NCI-H2227 treated with DMSO at 0.1 percent for 48 hours (cell line): ENCODE measurements at places on chromosomes 3 and 15.

DNA sequence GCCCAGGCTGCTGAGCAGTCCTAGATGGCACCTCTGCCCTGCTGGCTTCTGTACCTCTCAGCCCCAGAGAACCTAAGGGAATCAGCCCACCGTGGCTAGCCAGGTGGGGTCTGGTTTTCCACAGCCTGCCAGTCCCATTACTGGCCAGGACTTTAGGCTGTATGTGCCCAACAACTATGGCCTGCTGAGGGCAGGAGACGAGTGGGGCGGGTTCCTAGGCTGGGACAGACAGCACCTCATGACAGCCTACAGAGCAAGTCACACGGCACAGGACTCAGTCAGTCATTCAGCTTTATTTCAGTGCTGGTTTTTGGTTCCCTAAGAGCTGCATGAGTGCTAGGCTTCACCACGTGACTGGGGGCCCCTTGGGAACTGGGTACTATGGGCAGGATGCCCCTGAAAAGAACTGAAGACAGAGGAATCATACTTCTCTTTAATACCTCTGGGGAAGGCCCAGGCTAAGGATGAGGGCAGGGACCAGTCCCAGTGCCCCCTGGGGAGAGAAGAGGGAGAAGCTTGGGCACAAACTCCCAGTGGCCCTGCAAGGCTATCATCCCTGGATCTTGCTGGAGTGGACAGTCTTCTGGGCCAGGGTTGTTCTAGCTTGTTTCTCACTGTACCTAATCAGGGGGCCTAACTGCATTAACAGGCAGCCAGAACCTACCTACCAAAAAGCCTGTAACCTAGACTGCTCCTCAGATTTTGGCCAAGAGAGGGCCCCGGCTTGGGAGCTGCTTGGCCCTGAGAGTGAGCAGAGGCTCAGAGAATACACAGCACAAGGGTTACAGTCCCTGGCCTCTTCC is 14.8 kb downstream of the CLK3 start:
- DNase-seq, result no peak

- no peak for DNase-seq
Measured at GRCh38 chr3:194308601-194309449, 42.3 kb downstream of the CPN2 start.

DNA sequence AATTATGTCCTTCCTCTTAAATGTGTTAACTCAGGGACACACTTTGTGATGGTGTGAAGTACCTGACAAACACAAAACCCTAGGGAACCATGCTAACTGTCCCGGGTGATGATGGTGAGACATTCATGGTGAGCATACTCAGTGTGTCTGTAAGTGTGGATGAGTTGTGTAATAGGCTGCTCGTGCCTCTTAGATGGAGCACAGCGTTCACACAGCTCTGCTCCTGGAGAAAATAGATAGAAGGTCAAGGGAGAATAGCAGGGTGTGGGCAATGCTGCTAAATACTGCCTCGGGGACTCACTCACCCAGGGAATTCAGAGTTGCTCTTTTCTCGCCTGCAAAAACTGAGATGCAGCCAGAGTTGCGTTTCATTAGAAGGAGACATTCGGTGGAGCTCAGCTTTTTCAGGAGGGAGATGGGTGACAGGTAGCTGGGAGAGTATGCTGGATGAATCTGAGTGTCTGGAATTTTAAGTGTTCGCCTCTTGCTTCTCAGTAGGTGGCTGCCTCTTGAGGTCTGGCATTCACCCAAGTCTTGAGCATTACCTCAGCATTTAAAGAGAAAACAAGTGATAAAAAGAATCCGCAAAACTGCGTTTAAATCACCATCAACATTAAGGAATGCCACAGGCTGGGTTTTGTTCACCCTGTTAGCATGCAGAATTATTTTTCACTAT is 813.2 kb downstream of the AGBL1 start:
- DNase-seq, result no peak

DNA sequence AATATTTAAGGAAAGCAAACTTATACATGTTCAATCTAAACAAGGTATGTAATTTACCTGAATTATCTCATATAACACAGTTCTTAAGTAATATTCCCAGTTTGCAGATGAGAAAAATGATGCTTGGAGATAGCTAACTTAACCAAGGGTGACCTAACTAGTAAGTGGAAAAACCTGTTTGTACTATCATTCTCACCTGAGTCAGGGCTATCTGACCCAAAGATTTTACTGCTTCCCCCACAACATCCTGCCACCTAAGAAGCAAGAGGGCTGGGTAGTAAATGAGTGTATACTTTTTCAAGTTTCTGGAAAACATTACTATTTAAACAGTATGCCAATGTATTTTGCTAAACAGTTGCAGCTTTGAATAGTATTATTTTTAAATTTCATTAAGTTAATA is 10.6 kb downstream of the TP63 start:
- no peak for DNase-seq

- DNase-seq, result no peak
Measured at GRCh38 chr3:123739754-123740153, 144.4 kb downstream of the MYLK start.

DNA sequence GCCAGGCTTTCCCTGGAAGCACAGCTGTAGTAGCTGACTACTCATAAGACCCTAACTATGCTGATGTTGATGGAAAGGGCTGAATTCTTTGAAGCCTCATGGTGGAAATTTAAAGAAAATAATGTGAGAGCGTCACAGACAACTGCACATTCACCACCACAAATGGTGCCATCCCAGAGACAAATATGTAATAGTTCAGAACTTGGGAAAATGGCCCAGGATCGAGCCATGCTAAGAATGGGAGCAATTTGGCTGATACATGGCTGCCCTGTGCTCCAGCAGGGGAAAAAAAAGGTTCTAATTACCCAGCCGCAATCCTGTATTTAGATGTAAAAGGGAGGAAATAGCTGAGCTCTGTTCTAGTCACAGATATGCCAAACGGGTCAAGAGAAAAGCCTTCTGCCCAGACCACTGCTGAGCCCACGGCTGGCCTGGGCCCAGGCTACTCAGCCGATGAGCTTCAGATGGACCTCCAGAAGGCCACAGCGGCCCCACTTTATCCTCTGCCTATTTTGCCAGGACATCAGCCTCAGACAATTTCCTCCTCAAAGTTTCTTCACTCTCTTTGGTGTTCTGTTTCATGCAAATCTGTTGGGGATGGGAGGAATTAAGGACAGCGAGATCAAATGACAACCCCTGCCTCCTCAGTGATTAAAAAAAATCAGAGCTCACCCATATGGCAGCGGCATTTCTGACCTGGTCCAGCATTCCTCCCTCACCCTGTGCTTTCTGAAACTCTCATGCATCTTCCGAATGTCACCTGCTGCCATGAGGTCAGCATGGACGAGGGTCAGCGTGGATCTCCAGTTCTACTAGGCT is 54.5 kb upstream of the MEX3B start:
- no peak for DNase-seq
